ENCODE measurements at places on chromosomes 12 and 14.

- DNase-seq = no peak
These were observed 220.6 kb upstream of the HMGA2 start for GRCh38 chr12:65603438-65604351.

GRCh38 chr14:73489481-73490175, 1.1 kb upstream of the RIOX1 start:
- no peak for DNase-seq

DNA sequence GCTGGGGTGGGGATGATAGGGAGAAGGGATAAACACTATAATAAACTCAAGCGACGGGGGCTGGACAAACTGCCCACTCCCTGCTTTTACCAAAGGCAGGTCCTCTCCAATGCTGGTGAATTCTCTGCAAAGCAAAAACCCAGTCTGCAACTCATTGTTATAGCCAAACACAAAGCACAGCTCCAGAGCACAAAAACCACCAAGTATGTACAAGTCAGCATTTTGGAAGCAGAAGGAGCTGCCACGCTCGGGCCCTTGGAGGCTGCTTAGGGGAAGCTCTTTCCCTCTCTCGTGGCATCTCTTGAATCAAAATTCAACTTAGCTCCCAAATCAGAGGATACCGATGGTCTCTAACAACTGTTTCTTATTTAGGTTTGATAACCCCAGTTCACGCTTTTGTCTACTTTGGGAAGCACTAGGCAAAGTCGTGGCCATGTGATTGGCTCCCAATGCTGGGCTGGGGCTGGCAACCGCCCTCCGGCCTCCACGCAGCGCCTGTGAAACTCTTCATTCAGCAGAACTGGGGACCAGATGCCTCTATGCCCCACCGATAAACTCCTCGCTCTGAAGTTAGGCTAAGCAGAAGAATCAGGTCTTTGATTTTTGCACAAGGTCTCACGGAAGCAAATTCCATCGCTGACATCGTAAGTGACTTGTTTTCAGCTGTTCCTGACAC, 158.5 kb upstream of the FOXN3 start:
- no peak for DNase-seq

DNA sequence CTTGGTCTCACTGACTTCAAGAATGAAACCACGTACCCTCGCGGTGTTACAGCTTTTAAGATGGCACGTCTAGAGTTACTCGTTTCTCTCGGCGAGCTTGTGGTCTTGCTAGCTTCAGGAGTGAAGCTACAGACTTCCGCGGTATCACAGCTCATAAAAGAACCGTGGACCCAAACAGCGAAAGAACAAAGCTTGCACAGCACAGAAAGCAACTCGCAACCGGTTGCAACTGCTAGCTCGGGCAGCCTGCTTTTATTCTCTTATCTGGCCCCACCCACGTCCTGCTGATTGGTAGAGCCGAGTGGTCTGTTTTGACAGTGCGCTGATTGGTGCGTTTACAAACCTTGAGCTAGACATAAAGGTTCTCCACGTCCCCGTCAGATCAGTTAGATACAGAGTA, 4.2 kb upstream of the CLEC4C start:
- no peak for DNase-seq

GRCh38 chr12:123984903-123985302, 11.9 kb downstream of the ZNF664 start:
- DNase-seq = no peak

DNA sequence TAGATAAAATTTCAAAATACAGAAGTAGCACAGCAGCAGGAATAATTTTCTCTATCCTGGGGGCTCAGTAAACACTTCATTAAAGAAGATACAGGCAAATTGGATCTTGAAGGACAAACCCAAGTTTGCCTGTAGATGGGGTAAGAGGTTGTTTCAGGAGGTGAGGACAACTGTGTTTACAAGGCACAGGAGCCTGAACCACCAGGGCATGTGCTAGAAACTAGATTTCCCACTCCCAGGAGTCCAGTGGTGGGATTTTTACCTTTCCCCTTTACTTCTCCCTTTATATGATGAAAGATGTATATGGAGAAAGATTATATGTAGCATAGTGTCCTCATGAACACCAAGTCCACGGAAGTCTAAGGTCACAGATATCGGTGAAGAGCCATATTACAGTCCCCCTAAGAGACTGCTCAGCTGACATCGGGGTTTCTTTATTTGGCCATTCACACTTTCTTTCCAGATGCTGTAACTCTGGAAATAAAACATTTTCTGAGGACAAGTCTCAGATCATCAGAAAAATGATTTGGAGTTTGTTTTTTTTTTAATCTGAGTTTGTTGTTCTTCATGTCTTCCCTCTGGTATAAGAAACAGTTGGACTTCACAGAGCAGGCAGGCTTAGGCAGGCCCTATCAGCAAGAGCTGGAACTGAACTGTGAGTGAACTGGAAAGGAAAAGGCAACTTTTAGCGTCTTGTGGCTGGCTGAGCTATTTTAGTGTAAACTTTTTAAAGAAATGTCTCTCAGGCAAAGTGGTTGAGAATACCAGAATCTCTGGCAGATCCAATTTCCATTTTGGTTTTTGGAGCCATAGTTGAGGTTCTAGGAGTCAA, 8.0 kb upstream of the EVL start:
- no peak for DNase-seq

DNA sequence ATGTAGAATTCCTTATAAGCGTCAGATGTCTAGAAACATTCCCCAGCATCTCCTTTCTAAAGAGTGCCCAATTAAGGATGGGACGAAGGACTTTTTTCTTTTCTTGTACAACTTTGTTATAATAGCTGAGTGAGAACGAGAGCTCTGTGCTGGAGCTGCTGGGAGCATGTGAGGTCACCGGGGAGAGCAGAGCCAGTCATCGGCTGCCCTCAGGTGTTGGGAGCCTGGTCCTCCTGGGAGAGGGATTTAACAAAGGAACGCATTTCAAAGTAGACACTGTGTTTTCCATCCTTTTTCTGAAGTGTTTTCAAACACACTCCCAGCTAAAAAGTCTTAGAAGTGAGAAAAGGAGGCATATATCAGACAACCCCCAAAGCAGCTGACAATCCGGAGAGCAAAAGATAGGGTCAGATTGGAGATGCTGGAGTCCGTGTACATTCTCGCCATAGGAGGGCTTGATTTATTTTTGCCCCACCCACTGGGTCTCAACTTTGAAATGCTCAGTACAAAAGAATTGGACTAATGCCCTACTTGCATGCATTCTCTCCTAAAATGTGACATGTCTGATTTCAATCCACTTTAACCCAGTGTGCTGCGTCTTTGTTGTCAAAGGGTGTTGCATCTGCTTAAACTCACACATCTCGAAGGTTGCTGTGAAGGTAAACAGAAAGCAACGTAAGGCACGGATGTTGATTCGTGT, 50.8 kb upstream of the PIWIL1 start:
- DNase-seq = no peak

DNA sequence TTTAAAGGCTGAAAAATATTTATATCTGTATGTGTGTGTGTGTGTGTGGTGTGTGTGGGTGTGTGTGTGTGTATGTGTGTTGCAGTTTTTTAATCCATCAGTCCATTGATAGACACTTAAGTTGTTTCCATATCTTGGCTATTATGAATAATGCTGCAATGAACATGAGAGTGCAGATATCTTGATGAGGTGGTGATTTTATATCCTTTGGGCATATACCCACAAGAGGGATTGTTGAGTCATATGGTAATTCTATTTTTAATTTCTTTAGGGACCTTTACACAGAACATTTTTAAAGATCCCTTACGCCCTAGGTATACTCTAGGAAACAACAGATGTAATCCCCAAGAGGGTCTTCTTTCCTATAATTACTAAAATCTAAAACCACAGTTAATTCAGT, 154.5 kb upstream of the CLEC14A start:
- DNase-seq = no peak

- no peak for DNase-seq
These were observed 153.0 kb upstream of the FKBP4 start for GRCh38 chr12:2641761-2642160.

- DNase-seq = no peak
These were observed 45.8 kb downstream of the GNS start for GRCh38 chr12:64713376-64713775.

DNA sequence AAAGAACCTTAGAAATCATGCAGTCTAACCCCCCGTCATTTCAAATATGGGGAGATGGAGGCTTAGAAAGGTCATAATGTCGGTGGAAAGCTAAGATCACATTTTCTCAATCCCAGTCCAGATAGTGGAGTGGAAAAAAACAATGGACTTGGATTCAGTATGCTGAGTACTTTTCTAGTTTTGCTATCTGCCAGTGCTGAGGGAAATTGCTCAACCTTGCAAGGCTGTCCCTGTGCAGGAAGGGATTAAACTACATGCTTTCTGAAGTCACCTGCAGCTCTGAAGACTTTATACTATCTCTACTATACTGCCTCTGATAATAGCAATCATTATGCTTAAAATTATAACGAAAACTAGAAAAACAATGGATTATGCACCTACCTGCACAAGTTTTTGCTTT, 272.8 kb downstream of the LRIG3 start:
- DNase-seq = no peak

GRCh38 chr14:76918256-76918781, 92.1 kb downstream of the LRRC74A start:
- DNase-seq = no peak

DNA sequence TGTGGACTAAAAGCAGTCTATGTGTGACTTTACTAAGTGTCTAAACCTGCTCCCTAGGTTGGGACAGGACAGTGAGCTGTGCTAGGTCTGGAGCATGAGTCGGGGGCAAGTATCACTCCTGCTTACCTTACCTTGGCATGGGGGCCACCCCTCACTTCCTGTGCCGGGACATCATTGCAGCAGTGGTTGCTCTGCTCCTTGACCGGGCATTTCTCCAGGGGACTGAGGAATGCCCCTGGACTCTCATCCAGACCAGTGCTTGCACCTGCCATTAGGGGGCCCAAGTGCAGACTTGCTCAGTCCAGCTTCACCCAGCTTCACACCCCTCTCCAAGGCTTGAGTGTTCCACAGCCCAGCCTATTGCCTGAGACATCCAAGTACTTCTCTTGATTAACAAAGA, 84.7 kb upstream of the NELL2 start:
- no peak for DNase-seq

DNA sequence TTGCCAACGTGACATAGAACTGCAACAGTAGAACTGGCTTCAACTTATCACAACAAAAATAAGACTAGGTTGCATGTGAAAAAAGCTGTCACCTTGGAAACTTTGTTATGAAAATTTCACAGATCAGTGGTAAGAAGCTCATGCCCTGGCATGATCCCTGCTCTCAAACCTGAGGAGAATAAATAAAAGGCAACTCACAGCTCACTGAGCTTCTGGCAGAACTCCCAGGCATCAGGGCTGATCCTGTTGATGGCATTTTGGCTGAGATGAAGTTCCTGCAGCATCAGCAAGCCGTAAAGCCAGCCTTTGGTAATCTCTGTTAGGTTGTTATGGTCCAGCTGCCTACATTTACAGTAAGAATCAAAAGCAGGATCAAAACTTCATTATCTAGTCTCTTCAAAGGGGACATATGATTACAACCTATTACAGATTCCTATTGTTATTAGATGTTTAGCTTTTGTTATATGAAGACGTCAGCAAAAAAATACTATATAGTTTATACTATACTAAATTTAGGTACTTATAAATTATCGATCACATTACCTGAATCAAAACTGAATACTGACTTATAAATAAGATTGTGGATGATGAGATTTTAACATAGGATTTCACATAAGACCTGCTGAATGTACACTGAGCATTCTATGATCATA, 32.0 kb downstream of the LRIG3 start:
- no peak for DNase-seq

Data from right renal pelvis (tissue), 4 donors.